A549 treated with CORT108297 at 1 μM for 4 hours (cell line): ENCODE measurements at places on chromosomes 5 and 9. TPM values are rescaled to one million over a fixed set of nuclear protein-coding genes. Genes with fewer than 3 reads are reported as not detected.

Gene SLC27A6
- total RNA-seq: 0.02 to 0.07 TPM (median 0.06 TPM) in 4 of 5 replicates, not detected in the other

Gene SPATA31E1
- 0.03 TPM in 1 of 5 replicates, not detected in the others for total RNA-seq

Gene IL9
- not detected in 5 replicates for total RNA-seq

Gene SPATA31C1
- not detected in 5 replicates for total RNA-seq

Gene SPATA31D3
- not detected in 5 replicates for total RNA-seq

Gene KIF12
- 1.5 to 3.5 TPM (median 2.3 TPM) in 5 replicates for total RNA-seq

Gene PPP3R2
- not detected in 5 replicates for total RNA-seq

Gene DRD1
- total RNA-seq: 0.28 to 0.96 TPM (median 0.47 TPM) in 5 replicates

Gene COL23A1
- not detected in 5 replicates for total RNA-seq

Gene PTCD2
- 10.2 to 12.1 TPM (median 10.9 TPM) in 5 replicates for total RNA-seq

Gene CARTPT
- not detected in 5 replicates for total RNA-seq
